ENCODE measurements at places on chromosomes 7 and 10.

DNA sequence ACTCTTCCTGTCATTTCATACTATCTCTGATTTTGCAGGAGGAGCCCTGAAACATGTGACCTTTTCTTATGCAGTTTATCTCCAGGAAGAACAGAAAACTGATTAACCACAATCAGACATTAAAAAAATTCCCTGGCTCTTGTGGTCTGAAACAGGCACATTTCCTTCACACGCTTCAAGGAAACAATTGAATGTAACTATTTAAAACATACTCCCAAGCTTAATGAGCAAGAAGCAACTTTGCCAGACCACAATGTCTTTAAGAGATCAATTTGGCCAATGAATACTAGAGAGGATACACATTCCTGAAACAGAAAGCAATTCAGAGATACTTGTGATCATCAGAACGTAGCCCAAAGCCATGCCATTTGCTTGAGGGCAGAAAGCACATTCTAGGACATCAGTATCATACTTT, 65.8 kb downstream of the PIP4K2A start:
- no peak for DNase-seq
- no peaks in the 10 kb centered on the region for H3K27me3 ChIP-seq
- H3K4me3 ChIP-seq, result no peak overlapping the region
- no peaks in the 10 kb centered on the region for H3K36me3 ChIP-seq

- no peak overlapping the region for H3K4me3 ChIP-seq
- H3K27me3 ChIP-seq, result no peaks in the 10 kb centered on the region
- peaks cover 20% of the 10 kb centered on the region for H3K4me1 ChIP-seq
Observed at GRCh38 chr7:83702446-83702845, 53.5 kb upstream of the SEMA3E start.

GRCh38 chr10:98262571-98262970, 5.4 kb downstream of the LOXL4 start:
- peaks cover 50% of the 10 kb centered on the region for H3K4me1 ChIP-seq
- H3K36me3 ChIP-seq, result peaks cover 52% of the 10 kb centered on the region
- no peaks in the 10 kb centered on the region for H3K27me3 ChIP-seq
- DNase-seq, result no peak

DNA sequence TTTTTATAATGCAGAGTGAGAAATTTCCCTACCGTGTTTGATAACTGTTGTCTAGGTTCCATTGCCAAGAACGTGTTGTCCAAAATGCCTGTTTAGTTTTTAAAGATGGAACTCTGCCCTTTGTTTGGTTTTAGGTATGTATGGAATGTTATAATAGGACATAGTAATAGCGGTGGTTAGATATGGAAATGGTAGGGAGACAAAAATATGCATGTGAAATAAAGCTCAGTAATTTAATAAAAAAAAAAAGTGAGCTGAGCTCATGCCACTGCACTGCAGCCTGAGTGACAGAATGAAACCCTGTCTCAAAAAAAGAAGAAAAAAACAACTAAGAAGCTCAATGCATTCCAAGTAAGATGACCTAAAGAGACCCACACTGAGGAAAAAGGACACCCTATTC, 72.9 kb downstream of the ZNF783 start:
- H3K4me3 ChIP-seq, result no peak overlapping the region
- H3K27me3 ChIP-seq, result no peaks in the 10 kb centered on the region
- no peaks in the 10 kb centered on the region for H3K36me3 ChIP-seq
- no peak for DNase-seq
- no peak overlapping the region for H3K27ac ChIP-seq

GRCh38 chr7:45915606-45916005, 5.5 kb downstream of the IGFBP3 start:
- DNase-seq, result no peak
- no peaks in the 10 kb centered on the region for H3K36me3 ChIP-seq
- H3K4me3 ChIP-seq, result no peak overlapping the region
- H3K4me1 ChIP-seq, result no peaks in the 10 kb centered on the region
- H3K27ac ChIP-seq, result no peak overlapping the region

DNA sequence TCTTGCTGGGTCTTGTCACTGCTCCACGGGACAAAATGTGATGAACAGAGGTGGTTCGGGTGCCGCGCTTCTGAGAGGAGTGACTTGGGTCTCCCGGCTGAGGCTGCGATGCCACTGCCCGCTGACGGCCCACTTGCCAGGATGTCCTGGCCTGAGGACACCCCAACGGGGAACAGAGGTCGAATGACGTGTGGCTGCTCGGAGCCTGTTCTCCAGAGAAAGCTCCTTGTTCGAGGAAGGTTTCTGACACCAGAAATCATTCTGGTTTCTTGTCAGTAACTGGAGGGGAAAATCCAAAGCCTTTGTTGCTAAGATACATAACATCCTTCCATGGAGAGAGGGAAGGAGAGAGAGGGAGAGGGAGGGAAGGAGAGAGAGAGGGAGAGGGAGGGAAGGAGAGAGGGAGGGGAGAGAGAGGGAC, 236.4 kb downstream of the WDR37 start:
- H3K27me3 ChIP-seq, result no peaks in the 10 kb centered on the region
- no peak overlapping the region for H3K4me3 ChIP-seq
- H3K4me1 ChIP-seq, result peaks cover 13% of the 10 kb centered on the region
- no peak for DNase-seq
- no peak overlapping the region for H3K27ac ChIP-seq
- no peaks in the 10 kb centered on the region for H3K36me3 ChIP-seq

DNA sequence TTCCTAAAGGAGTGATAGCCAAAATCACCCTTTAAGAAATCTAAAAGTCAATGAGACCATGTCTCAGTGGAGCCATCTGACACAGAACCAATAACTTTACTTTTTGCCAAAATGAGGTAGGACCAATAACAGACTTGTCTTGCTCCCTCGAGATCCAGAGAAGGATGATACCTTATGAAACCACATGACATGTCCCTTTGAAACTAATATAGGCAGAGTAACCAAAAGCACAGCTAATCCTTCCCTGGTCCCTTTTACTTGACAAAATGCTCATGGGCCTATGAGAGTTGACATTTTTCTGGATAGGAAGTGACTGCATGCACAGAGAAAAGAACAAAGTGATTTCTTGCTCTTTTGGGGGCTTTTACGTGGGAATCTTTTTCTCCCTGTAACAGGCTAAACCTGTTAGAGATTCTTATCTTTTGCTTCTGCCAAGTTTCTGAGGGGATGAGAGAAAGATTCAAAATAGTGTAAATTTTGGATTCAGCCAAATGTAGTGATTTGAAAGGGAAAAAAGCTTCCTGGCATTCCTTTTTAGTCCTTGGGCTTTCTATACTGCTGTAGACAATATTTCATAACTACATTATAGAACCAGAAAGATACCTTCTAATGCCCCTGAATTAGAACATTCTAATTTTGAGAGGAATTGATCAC, 87.6 kb downstream of the ARMH3 start:
- peaks cover 1% of the 10 kb centered on the region for H3K4me1 ChIP-seq
- no peak overlapping the region for H3K27ac ChIP-seq
- no peaks in the 10 kb centered on the region for H3K36me3 ChIP-seq
- no peak for DNase-seq
- no peak overlapping the region for H3K4me3 ChIP-seq

GRCh38 chr10:110820321-110820814, 51.4 kb upstream of the PDCD4 start:
- DNase-seq, result peak; percentile 37
- no peaks in the 10 kb centered on the region for H3K4me1 ChIP-seq
- no peaks in the 10 kb centered on the region for H3K27me3 ChIP-seq
- H3K27ac ChIP-seq, result peak overlapping the region; percentile 73

- DNase-seq, result no peak
- peaks cover 67% of the 10 kb centered on the region for H3K4me1 ChIP-seq
- peak overlapping the region; percentile 76 for H3K27ac ChIP-seq
- no peaks in the 10 kb centered on the region for H3K36me3 ChIP-seq
Observed at GRCh38 chr10:102630663-102631062, 13.6 kb upstream of the TRIM8 start.

DNA sequence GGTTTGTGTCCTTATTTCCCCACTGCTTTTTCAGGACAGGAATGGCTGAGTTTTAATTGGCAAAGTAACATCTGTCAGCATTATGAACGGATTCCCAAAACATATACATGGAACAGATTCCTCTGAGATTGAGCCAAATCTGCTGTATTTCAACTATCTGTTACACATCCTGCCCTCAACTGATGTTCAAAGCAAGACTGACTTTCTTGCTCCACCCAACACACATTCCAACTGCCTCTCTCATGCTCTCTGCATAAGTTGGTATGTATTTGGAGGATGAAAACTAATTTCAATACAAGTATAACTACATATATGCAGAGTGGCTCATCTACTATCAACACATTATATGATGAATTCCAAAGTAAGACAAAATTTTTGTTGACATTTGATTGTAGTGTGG, 342.2 kb downstream of the GATA3 start:
- no peaks in the 10 kb centered on the region for H3K27me3 ChIP-seq
- H3K4me1 ChIP-seq, result no peaks in the 10 kb centered on the region
- no peaks in the 10 kb centered on the region for H3K36me3 ChIP-seq
- no peak overlapping the region for H3K4me3 ChIP-seq

GRCh38 chr10:4006051-4006450, 221.0 kb upstream of the KLF6 start:
- no peaks in the 10 kb centered on the region for H3K27me3 ChIP-seq
- no peak overlapping the region for H3K27ac ChIP-seq
- H3K36me3 ChIP-seq, result no peaks in the 10 kb centered on the region
- DNase-seq, result peak; percentile 22
- no peak overlapping the region for H3K4me3 ChIP-seq

- peaks cover 10% of the 10 kb centered on the region for H3K36me3 ChIP-seq
- no peaks in the 10 kb centered on the region for H3K4me1 ChIP-seq
- DNase-seq, result no peak
- H3K4me3 ChIP-seq, result no peak overlapping the region
- H3K27ac ChIP-seq, result no peak overlapping the region
- H3K27me3 ChIP-seq, result no peaks in the 10 kb centered on the region
Observed at GRCh38 chr10:30039567-30039966, 19.8 kb downstream of the JCAD start.

- H3K27me3 ChIP-seq, result no peaks in the 10 kb centered on the region
- no peak for DNase-seq
- H3K4me3 ChIP-seq, result no peak overlapping the region
Observed at GRCh38 chr10:24643679-24644209, 79.9 kb downstream of the ARHGAP21 start.

GRCh38 chr10:110209926-110210673, 2.7 kb downstream of the MXI1 start:
- H3K27me3 ChIP-seq, result no peaks in the 10 kb centered on the region
- peak overlapping the region; percentile 95 for H3K4me3 ChIP-seq
- peak; percentile 51 for DNase-seq
- no peaks in the 10 kb centered on the region for H3K4me1 ChIP-seq
- peak overlapping the region; percentile 100 for H3K27ac ChIP-seq
- H3K36me3 ChIP-seq, result no peaks in the 10 kb centered on the region

- no peaks in the 10 kb centered on the region for H3K27me3 ChIP-seq
- no peaks in the 10 kb centered on the region for H3K4me1 ChIP-seq
- no peak overlapping the region for H3K4me3 ChIP-seq
Observed at GRCh38 chr7:29359482-29360093, 165.0 kb downstream of the CHN2 start.

- H3K4me1 ChIP-seq, result no peaks in the 10 kb centered on the region
- H3K27ac ChIP-seq, result no peak overlapping the region
- no peaks in the 10 kb centered on the region for H3K36me3 ChIP-seq
- no peaks in the 10 kb centered on the region for H3K27me3 ChIP-seq
Observed at GRCh38 chr7:74428023-74428422, 25.7 kb upstream of the GTF2IRD1 start.

- H3K4me3 ChIP-seq, result no peak overlapping the region
- H3K36me3 ChIP-seq, result no peaks in the 10 kb centered on the region
- H3K4me1 ChIP-seq, result no peaks in the 10 kb centered on the region
- DNase-seq, result no peak
Observed at GRCh38 chr10:124266468-124267230, 152.1 kb downstream of the OAT start.

GRCh38 chr7:42478717-42479116, 241.7 kb upstream of the GLI3 start:
- no peaks in the 10 kb centered on the region for H3K4me1 ChIP-seq
- DNase-seq, result no peak
- H3K27me3 ChIP-seq, result no peaks in the 10 kb centered on the region
- H3K4me3 ChIP-seq, result no peak overlapping the region
- no peaks in the 10 kb centered on the region for H3K36me3 ChIP-seq

DNA sequence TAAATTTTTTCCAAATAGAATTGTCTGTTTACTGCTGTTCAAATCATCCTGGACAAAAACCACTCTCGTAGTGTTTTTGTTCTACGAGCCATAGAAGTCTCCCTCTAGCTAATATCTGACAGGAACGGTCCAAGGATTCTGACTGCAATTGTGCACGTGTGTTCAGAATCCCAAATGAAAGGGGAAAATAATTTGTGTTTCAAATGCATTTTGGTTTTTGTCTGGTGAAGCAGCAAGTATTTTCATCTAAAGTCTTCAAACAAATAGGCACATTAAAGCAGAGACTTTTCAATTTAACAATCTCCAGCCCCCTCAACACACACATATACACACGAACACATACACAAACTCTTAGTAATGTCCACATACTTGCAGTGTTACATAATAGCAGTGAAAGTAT, 475 bp downstream of the NEUROD6 start:
- H3K4me3 ChIP-seq, result no peak overlapping the region
- H3K27ac ChIP-seq, result no peak overlapping the region
- H3K27me3 ChIP-seq, result peaks cover 37% of the 10 kb centered on the region
- no peaks in the 10 kb centered on the region for H3K36me3 ChIP-seq
- DNase-seq, result no peak
- H3K4me1 ChIP-seq, result peaks cover 11% of the 10 kb centered on the region

- no peak for DNase-seq
- no peak overlapping the region for H3K4me3 ChIP-seq
- H3K36me3 ChIP-seq, result no peaks in the 10 kb centered on the region
Observed at GRCh38 chr7:50393076-50393475, 57.1 kb downstream of the FIGNL1 start.

GRCh38 chr7:94633014-94633341, 23.0 kb downstream of the SGCE start:
- no peak for DNase-seq
- H3K4me3 ChIP-seq, result no peak overlapping the region
- H3K27me3 ChIP-seq, result no peaks in the 10 kb centered on the region
- peaks cover 27% of the 10 kb centered on the region for H3K4me1 ChIP-seq
- no peak overlapping the region for H3K27ac ChIP-seq

DNA sequence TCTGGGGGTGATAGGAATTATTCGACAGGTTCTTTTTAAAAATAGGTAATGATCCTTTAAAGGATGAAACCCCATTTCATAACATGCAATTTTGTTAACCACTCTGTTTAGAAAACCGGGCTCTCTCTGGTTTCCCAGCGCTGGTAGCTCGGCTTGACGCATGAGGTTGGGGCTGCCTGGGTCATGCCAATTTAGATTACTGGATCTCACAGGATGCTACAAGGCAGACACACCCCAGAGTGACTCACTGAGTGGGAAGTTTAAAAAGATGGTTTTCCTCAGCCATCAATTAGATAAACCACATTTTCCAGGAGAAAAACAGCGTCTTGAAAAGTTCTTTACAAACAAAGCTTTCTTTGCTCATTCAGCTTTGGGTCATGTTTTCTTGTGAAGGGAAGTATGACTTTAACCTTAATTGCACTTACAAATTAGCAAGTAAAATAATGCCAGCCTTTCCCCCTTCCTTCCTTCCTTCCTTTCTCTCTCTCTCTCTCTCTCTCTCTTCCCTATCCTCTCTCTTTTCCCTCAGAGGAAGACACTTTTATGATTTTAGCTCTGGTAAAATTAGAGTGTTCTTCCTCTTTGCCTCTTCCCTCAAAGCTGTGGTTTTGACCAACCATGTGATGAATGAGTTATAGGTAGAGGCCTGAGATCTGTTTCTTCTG, 99.8 kb downstream of the EPDR1 start:
- H3K27ac ChIP-seq, result no peak overlapping the region
- H3K4me1 ChIP-seq, result no peaks in the 10 kb centered on the region
- no peak overlapping the region for H3K4me3 ChIP-seq
- H3K36me3 ChIP-seq, result no peaks in the 10 kb centered on the region
- DNase-seq, result no peak
